ENCODE measurements at places on chromosomes 1 and 21. TPM values are rescaled to one million over a fixed set of nuclear protein-coding genes. Genes with fewer than 3 reads are reported as not detected.

ATP8B2 gene
- 29.3 TPM for polyA plus RNA-seq

S100A4 gene
- polyA plus RNA-seq: 249 TPM

DNA sequence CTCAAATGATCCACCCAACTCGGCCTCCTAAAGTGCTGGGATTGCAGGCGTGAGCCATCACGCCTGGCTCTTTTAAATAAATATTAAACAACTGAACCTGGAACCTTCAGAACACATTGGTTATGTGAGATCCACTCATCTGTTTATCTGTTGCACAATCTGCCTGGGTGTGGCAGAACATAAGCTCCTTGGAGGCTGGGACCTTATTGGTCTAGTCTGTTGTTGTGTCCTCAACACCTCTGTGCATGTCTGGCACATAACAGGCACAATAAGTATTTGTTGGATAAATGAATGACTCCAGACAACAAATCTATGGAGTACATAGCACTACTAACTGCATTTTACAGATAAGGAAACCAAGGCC, 4.1 kb upstream of the NBL1 start:
- DNase-seq: no peak

- DNase-seq: peak; percentile 52
Observed at GRCh38 chr1:101148980-101149379, 87.8 kb upstream of the S1PR1 start.

GRCh38 chr1:29524285-29525065, 288.2 kb downstream of the PTPRU start:
- DNase-seq: no peak

DNA sequence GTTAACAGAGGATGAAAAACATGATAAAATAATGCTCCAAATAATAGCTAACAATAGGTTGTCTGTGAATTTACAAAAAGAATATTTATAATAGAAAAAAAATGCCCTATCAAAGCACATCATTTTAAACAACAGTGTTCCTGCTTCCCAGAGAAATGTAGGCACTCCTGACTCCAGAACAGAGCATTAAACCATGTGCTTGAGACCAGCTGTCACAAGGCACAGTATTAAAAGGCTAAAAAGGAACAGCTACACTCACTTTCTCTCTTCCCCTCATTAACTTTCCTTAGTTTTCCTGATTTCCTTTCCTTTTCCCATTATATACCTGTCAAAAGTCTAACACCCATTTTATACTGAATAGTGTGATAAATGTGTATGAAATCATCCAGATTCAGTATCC, 10.9 kb downstream of the VAV3 start:
- DNase-seq: peak; percentile 30

GRCh38 chr1:167631386-167631935, 1.4 kb downstream of the RCSD1 start:
- DNase-seq: no peak

DNA sequence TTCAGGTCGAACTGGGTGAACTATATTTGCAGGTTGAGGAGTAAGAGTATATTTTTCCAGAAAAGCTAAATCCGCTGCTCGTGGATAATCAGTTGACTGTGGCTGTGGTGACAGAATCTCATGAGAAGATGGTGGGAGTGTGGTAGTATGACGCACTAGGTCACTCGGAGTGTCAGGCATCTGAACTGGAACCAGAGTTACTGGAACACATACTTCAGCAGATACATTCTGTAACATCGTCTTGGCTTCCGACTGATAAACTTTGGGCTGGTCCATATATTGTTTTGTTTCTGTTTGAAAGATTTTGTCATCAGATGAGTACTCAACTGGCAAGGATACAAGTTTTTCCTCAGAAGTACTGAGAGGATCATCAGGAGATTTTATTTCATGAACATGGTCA, 13.0 kb upstream of the ASPM start:
- DNase-seq: no peak

DNA sequence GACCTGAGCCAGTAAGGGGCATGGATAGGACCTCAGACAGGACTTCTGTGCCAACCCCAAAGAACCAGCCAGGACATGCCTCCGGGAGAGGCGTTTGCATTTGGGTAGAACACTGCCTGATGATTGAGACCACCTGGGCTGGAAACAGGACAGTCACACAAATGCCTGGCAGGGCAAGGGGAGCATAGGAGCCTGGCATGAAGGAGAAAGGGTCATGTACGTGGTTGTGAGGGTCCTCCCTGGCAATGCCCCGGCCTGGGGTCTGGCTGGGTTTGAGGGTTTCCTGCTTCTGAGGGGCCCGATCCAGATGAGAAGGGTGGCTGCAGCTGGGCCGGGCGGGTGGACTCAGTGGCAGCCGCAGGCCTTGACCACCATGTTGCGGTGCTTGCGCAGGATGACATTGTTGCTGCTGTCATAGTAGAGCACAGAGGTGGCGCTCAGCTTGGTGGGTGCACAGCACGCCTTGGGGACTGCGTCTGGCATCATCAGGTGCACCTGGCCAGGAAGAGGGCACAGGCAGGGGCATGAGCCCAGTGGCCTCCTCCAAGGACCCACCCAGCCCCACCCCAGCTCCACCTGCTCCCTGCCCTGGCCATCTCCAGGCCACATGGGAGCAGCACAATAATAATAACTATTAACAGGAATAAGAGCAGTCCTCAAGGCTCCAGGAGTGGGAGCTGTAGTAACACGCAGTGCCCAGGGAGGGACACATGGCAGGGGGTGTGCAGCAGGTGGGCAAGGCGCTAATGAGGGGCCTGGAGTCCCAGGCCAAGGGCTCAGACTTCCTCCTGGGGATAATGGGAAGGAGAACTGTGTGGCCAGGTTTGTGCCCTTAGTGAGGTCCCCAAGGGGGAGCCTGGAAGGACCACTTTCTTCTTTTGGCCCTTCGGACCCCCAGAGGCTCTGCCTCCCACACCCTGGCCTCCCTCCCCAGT, 10.8 kb downstream of the OXCT2 start:
- no peak for DNase-seq

DNA sequence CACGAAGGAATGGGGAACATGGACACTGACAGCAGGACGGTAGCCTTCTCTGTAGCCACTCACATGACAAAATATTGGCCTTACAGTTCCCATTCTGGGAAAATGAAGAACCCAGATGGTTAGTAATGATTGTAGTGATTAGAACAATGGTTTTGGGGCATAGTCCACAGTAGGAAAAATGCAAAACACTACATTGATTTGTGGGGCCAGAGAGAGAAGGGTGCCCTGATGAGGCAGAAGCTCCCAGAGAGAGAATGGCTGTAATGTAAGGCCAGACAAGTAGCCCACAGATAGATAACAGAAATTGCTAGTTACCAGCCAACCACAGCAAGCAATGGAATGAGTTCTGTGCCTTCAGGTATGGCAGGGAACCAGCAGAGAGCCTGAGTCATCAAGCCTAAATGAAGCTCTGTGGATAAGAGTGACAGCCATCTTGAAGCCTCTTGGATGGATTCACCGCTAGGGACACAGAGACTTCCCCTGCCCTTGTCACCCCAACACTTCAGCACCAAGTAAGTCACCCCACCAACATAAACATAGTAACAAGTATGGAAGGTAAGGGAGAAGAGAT, 206.1 kb downstream of the BACH1 start:
- DNase-seq: no peak

- DNase-seq: peak; percentile 83
Observed at GRCh38 chr1:33170351-33171274, 11.2 kb downstream of the TRIM62 start.

DNA sequence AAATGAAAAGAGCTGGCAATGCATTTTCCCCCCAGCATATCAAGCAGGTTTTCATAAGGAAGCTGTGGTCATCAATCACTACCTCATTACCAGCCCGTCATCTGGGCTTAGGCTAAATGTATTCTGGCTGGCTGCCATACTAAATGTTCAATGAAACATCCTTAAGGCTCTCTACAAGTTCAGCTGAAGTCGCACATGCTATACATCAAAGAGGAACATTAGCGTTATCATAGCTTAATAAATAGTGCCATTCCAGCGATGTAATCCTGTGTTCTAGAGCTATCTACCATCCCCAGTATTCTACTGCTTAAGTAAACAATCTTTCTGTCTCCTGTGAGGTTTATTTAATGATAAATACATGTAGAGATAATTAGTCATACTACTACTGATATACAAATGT, 288.8 kb downstream of the DPYD start:
- peak; percentile 15 for DNase-seq

DNA sequence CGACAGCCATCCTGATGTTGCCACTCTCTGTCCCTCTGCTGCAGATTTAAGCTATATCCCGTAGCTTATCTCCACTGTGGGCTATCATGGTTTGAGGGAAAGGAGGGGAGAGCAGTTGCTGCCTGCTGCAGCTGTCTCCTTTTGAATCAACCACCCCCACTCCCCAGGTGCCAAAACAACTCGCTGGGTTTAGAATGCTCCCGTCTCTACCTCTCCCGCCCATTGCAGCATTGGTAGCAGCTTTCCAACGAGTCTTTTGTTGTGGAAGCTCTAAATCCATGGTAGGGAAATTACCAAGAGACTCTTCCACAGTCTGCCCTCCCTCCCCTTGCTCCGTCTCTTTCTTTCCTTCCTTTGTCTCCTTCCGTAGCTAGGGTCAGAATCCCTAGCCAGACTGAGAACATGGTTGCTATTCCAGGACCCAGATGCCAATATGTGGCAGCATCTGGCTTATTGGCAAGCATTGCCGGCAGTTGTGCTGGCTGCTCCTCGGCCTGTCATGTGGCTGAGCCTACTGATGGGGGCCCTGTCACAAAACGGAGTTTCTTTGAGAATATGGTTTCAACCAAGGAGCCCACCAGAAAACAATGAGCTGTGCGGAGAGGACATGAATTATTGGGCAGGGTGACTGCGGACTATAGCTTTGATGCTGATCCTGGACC, 230.7 kb downstream of the RPS6KC1 start:
- peak; percentile 77 for DNase-seq
